GM12878 (cell line): ENCODE measurements at places on chromosomes 12 and 14. TPM values are rescaled to one million over a fixed set of nuclear protein-coding genes. Genes with fewer than 3 reads are reported as not detected.

Gene KRT78
- total RNA-seq, result not detected in 2 replicates

GRCh38 chr14:89600950-89601826 is 184.2 kb upstream of the FOXN3 start:
- no peak for DNase-seq

Gene HOXC6
- total RNA-seq, result 0.27 and 0.38 TPM in 2 replicates

- no peak for DNase-seq
Measured at GRCh38 chr14:68446243-68447040, 346.4 kb downstream of the ZFP36L1 start.

GRCh38 chr12:53466640-53467039 is 14.7 kb downstream of the PCBP2 start:
- no peak for DNase-seq

- DNase-seq, result no peak
Measured at GRCh38 chr12:28578361-28578760, 388.1 kb downstream of the CCDC91 start.

Gene ANO4
- total RNA-seq, result not detected in 2 replicates

DNA sequence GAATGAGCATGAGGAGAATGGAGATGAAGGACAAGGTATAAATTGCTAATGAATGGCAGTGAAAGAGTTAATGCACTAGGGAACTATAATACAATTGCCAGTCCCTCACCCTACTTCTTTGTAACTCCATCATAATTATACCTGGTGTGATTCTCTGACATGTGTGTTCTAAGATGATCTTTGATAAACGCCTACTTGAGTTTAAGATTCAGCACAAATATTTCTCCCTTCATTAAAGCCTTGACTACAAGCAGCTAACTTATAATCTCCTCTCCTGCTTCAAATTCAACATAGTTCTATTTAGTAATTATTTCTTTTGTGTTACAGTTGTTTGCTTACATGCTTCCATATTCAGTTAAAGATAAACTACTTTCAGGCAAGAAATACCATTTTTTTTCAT is 9.7 kb upstream of the CLEC2A start:
- no peak for DNase-seq

DNA sequence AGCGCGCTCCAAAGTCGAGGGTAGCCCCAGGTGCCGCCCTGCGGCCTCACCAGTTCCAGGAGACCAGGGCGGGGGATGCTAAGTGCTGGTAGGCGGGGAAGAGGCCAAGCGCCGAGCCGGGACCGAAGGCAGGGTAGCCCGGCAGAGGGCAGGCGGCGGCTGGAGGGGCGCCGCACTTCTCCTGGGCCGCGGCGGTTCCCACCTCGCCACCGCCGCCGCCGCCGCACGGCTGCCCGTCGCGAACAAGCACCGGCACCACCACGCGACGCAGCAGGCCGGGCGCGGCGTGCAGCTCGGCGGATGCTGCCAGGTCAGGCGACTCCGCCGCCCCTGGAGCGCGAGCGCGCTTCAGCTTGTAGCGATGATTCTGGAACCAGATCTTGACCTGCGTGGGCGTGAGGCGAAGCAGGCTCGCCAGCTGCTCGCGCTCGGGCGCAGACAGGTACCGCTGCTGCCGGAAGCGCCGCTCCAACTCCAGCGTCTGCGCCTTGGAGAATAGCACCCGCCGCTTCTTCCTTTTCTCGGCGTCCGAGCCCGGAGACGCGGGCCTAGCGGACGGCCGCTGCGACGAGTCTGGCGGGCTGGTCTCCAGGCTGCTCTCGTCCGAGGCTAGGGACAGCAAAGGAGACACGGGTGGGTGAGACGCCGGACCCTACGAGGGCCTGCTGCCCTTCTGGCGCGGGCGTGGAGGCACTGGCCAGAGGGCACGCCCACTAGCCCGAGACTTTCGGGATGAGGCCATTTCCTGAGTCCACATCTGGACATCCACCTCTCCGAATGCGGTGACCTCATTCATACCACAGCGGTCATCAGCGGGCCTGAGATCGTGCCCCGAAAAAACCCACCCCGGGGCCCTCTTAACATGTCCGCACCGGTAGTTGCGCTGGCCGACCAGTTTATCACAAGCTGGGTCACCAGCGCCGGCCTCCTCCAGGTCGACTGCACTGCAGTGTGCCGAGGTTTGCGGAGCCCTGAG is 1.3 kb downstream of the NKX2-8 start:
- no peak for DNase-seq

GRCh38 chr12:108831309-108831991 is 25.9 kb downstream of the SSH1 start:
- peak; percentile 87 for DNase-seq

Gene ABCC9
- 0.05 TPM in 2 replicates for total RNA-seq

- no peak for DNase-seq
Measured at GRCh38 chr12:122876731-122877130, 19.2 kb downstream of the VPS37B start.

- no peak for DNase-seq
Measured at GRCh38 chr12:46168426-46168825, 100.4 kb downstream of the SLC38A1 start.

Gene GARIN6
- not detected in 2 replicates for total RNA-seq

DNA sequence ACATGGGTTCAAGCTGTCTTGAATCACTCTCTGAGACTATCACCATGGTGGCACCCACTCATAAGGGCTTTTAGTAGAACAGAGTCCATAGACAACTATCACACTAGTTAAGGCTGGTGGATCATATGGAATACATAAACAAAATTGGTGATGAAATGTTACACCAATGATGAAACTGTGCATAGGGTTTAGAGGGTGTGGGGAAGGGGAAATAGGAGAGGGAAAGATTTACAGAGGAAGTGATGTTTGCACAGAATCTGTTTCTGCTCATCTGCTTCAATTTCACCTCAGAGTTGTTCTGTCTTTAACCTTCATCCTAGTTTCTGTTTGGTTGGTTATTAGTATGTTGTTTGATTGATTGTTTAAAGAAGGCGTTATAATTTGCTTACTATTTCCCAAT is 2.4 kb upstream of the RXYLT1 start:
- DNase-seq, result no peak

DNA sequence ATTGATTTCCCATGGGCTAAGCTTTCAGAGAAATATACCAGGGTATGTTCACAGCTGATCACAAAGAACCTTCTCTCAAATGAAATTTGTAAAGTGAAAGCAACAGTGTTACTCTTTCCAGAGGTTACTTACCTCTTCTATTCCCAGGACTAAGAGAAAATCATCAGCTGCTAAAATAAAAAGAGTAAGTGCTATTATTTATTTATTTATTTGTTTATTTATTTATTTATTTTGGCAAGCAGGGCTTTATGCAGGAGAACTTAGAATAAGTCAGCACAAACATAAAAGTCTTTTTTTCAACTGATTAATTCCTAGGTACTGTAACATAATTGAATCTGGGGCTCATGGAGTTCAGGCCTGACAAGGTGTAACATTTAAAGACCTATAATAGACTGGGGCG is 93.9 kb upstream of the SYT10 start:
- DNase-seq, result no peak

DNA sequence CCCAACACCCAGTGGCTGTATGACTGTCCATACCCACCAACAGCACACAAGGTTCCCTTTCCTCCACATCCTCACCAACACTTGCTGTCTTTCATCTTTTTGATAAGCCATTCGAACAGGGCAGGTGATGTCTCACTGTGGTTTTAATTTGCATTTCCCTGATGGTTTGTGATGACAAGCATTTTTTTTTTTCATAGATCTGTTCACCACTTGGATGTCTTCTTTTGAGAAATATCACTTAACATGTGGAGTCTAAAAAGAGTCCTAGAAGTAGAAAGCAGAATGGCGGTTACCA is 198.1 kb upstream of the DIO3 start:
- no peak for DNase-seq

GRCh38 chr14:50785457-50786063 is 45.4 kb downstream of the NIN start:
- no peak for DNase-seq

- no peak for DNase-seq
Measured at GRCh38 chr14:60003991-60004390, 84.0 kb downstream of the LRRC9 start.

GRCh38 chr12:120882055-120882555 is 22.1 kb downstream of the SPPL3 start:
- no peak for DNase-seq

Gene KCTD10
- 34.0 and 40.5 TPM in 2 replicates for total RNA-seq

Gene FAM186B
- 0.48 and 0.69 TPM in 2 replicates for total RNA-seq

DNA sequence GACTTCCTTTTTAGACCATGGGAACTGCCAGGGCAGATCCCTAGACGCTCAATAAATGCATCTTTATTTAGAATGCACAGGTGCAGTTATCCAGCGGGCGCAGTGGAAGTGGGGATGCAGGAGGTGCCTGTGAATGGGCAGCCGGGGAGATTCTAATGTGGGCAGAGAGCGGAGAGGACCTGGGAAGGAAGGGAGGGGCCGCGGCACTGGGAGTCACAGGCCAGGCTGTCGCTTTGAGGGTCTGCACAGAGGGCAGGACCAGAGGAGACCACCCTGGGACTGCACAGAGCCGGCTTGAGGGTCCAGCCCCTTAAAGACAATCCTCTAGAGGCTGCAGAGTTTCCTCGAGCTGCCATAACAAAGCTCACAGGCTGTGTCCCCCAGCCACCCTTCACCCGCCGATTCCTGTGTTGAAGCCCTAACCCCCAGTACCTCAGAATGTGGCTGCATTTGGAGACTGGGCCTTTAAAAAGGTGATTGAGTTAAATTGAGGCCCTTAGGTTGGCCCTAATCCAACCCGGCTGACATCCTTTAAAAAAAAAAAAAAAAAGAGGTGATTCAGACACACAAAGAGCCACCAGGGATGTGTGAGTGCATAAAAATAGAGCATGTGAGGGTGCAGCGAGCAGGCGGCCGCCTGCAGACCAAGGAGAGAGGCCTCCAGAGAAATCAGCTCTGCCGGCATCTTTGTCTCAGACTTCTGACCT is 44.4 kb upstream of the PPP2R5C start:
- no peak for DNase-seq

Gene NDRG2
- total RNA-seq, result 0.49 and 0.56 TPM in 2 replicates

- peak; percentile 0 for DNase-seq
Measured at GRCh38 chr14:81710232-81710845, 176.7 kb upstream of the SEL1L start.

GRCh38 chr14:104135904-104136471 is 2.4 kb upstream of the KIF26A start:
- no peak for DNase-seq

- peak; percentile 11 for DNase-seq
Measured at GRCh38 chr14:45838597-45838996, 585.6 kb upstream of the MIS18BP1 start.

DNA sequence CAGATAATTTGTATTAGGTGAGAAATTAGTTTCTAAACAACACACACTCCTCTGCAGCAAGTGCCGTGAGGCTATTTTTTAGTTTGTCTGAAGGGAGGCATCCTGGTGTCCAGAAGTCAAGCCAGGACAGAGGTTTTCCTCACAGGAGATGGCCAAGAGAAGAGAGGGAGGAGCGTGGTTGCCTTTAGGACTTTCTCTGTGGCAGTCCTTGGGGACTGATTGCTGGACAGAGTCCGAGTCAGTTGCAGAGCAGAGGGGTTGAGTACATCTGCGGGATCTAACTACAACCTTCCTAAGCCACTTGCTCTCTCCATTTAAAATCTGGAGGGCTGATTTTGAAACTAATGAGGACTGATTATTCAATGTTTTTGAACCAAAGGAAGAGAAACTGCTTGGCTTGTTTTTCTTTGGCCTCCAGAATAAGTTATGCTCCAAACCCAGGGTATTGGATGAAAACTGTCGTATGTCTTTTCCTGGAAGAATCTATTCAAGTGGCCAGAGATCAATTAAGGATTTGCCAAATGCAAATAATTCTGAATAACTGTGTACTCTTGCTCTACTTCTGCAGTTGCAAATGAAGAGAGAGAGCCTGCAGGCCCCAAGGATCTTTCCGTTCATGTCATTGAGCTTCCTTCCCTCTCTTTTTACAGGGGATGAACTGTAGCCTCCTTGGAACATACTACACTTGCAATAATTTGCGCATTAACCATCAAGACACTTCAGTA is 1.2 kb downstream of the SLCO1C1 start:
- no peak for DNase-seq

DNA sequence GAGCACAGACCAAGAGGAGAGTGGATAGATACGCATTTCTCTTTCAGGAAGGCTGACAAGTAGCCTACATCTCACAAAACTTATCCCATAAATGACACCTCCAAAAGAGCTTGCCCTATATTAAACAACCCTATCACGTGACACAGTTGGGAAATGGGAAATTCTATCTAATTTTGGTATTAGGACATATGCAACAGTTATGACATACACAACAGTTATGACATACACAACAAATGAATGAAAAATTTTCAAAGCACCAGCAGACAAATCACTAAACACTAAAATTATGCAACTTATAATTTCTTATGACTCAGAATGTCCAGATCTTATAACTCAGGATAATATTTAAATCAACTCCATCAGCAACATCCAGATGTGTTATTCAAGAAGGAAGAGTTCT is 54.1 kb downstream of the DUSP16 start:
- no peak for DNase-seq

DNA sequence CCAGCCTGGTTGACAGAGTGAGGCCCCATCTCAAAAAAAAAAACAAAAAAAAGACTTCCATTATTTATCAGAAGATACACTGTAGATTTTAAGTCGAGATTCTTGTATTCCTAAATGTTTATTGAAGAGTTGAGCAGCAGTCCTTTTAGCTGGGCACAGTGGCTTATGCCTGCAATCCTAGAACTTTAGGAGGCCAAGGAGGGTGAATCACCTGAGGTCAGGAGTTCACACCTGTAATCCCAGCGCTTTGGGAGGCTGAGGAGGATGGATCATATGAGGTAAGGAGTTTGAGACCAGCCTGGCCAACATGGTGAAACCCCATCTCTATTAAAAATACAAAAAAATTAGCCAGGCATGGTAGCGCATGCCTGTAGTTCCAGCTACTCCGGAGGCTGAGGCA is 57.6 kb downstream of the HEATR5A start:
- DNase-seq, result no peak

- DNase-seq, result no peak
Measured at GRCh38 chr12:63397807-63398206, 246.8 kb upstream of the AVPR1A start.

DNA sequence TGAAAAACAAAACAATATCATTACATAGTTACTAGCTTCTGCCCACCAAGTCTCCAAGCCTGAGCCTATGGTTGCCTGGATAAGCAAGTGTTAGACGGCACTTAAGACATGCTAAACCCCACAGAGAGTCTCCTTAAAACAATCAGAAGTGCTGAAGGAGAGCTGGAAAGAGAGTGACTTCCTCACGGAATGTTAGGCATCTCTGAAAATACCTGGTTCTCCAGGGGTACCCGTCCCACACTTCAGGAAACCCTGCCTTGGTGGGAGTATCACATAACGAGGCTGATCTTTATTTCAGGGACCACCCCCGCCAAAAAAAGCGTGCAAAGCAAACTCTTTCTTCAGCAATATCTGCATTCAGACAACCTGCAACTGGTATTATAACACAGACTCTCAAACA is 18.3 kb downstream of the LHX5 start:
- no peak for DNase-seq

GRCh38 chr12:19220852-19221466 is 91.4 kb downstream of the PLEKHA5 start:
- DNase-seq, result no peak
